Fibroblast of skin of scalp (primary cell): ENCODE measurements at places on chromosomes 7 and 10.
A peak's percentile ranks its signal among the peaks of the same experiment; 100 is the strongest.

- DNase-seq = no peak
Observed at GRCh38 chr10:111084366-111085255, 7.8 kb downstream of the ADRA2A start.

DNA sequence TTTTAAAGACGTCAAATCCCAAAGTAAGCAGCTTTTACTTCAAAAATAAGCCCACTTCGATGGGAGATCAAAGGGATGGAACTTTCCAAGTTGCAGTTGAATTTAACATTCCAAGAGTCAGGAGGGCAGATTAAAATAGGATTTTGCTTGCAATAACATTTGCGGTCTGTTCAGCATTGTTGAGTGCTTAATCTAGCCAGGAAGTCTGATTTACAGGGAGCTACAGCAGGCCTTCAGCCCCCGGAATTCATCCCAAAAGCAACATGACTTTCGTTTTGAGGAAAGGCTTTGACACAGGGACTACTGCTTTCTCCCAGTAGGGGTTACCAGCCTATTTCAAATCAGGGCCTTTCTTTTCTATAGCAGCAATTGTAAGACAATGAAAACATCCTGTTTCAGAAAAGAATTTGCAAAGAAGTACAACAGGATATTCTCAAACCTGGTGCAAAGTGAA is 279.6 kb upstream of the PITRM1 start:
- DNase-seq = peak; percentile 98

- DNase-seq = peak; percentile 17
Observed at GRCh38 chr10:88477343-88478085, 105.6 kb downstream of the RNLS start.

GRCh38 chr7:65225422-65226006 is 148.1 kb upstream of the ZNF92 start:
- DNase-seq = no peak

GRCh38 chr7:149868623-149869290 is 5.0 kb upstream of the ATP6V0E2 start:
- DNase-seq = no peak

- peak; percentile 67 for DNase-seq
Observed at GRCh38 chr7:134547397-134548054, 1.4 kb upstream of the AKR1B15 start.

- no peak for DNase-seq
Observed at GRCh38 chr10:73897693-73898092, 13.2 kb upstream of the PLAU start.

DNA sequence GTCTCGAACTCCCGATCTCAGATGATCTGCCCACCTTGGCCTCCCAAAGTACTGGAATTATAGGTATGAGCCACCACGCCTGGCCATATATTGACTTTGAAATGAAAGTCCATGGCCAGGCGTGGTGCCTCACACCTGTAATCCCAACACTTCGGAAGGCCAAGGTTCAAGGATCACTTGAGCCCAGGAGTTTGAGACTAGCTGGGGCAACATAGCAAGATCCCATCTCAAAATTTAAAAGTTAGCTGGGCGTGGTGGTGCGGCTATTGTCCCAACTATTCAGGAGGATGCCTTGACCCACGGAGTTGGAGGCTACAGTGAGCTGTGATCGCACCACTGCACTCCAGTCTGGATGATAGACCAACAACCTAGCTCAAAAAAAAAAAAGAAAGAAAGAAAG is 6.0 kb upstream of the CCZ1 start:
- DNase-seq = no peak

- no peak for DNase-seq
Observed at GRCh38 chr10:110793886-110794285, 77.8 kb upstream of the PDCD4 start.

- DNase-seq = no peak
Observed at GRCh38 chr7:26457696-26458327, 166.2 kb downstream of the SNX10 start.

DNA sequence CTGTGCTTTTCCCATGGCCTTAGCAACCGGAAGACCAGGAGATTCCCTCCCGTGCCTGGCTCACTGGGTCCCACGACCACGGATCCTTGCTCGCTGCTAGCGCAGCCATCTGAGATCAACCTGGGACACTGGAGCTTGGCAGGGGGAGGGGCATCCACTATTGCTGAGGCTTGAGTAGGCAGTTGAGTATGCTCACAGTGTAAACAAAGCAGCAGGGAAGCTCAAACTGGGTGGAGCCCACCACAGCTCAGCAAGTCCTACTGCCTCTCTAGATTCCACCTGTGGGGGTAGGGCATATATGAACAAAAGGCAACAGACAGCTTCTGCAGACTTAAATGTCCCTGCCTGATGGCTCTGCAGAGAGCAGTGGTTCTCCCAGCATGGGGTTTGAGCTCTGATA is 697.0 kb downstream of the SORCS1 start:
- no peak for DNase-seq

- DNase-seq = peak; percentile 2
Observed at GRCh38 chr7:84454174-84454959, 259.8 kb upstream of the SEMA3A start.

DNA sequence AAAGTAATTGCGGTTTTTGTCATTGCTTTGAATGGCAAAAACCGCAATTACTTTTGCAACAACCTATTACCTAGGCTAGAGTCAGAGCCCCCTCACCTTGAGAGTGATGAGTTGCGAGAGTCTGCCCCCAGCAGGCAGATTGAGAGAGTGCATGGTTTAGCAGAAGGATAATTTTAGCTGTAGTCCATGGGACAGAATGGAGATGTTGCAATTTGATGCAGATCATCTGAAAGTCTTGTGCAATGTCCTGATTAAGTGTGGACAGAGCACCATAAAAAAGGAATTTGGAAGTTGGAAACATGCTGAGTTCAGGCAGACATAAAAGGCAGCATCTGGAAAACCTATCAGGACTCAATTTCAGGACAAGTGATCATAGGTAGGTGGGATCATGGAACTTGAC is 48.7 kb downstream of the GPR141 start:
- no peak for DNase-seq

DNA sequence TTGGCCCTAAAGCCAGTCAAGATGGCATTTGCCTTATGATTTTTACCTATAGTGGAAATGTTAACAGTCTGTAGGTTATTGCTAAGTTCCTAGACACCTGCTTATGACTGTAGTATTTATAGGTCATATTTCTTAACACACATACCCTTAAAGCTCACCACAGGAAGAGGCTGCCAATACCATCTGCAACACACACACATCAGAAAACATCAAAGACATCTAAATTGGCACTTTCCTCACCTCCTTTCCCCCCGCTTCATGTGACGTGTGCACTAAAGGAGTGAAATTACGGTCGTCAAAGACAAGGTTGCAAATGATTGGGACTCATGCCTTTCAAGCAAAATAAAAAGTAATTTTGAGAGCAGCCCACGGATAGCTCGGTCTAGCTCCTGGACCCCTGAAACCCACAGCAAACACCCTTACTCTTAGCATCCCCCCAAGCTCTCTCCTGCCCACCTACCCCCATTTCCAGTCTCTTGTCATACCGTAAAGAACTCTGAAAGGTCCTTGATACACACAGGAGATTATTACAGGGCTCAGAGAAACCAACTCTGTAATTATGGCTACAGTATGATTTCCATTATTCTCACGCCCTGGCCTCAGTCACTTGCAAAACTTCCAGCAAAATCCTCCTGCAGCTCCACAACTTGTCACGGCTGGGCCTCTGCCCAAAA is 90.5 kb downstream of the PLXNA4 start:
- no peak for DNase-seq

DNA sequence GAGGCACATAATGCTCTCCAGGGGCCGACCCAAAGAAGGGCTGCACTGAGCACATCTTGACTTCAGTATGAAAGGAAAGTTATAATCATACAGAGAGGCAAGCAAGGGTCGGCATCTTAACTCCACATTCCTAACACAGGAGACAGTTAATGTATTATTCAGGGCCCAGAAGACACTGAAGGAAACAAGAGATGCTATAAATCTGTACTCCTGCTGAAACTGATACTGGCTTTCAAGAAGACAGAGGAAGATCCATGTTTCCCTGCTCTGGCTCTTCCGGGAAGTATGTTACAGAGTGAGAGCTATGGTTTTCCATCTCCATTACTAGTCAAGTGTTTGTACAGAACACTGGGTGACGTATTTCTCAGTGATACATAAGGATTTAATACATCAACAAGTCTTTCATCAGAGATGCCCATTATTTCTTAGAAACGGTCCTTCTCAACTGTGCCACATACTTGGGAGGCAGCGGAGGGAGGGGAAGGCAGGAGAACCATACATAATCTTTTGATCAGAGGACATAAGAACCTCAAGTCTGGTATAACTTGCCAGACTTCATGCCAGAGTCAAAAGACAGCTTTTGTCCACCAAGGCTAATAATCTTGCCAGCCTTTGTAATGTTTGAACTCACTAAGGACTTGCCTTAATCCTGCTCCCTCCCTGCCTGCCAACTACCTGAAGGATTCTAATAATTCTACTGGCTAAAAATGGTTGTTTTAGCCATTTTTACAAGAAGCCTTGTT is 58.1 kb downstream of the ENO4 start:
- DNase-seq = no peak

DNA sequence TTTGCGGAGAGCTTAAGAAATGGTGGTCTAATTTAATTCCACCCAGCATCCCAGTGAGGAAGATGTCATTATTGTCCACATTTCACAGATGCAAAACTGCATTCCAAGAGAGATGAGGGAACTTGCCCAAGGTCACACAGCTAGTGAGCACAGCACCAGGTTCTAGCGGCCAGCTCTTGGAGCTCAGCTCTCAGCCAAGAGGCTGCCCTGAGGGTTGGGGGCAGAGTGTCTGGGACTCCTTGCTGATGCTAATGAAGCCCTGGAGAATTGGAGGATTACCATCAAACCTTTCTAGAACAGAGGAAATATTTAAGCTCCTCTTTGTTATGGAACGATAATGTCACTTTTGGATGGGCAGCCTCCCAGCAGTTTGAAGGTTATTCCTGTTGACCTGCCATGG is 48.0 kb downstream of the PLPP4 start:
- no peak for DNase-seq

- DNase-seq = peak; percentile 66
Observed at GRCh38 chr7:69782917-69783684, 184.8 kb downstream of the AUTS2 start.

DNA sequence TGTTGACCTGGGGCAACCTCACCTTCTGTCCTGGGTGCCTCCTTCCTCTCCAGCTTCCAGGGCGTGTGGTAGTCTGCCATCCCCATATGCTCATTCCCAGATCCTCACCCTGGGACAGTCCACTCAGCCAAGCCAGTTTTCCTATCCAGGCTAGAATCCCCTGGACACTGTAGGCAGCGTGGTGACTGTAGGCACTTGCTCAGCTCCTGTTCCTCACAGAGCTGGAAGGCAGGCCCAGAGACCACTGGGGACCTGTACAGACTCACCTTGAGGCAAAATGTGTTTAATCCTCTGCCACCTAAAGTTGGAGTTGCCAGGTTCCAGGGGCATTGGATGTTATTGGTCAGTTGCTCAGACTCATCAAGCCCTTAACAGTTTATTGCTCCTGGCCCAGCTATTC is 2.4 kb upstream of the GRID1 start:
- no peak for DNase-seq

- no peak for DNase-seq
Observed at GRCh38 chr7:132154248-132154647, 422.0 kb downstream of the PLXNA4 start.

- DNase-seq = no peak
Observed at GRCh38 chr10:49349390-49349789, 46.5 kb downstream of the DRGX start.

DNA sequence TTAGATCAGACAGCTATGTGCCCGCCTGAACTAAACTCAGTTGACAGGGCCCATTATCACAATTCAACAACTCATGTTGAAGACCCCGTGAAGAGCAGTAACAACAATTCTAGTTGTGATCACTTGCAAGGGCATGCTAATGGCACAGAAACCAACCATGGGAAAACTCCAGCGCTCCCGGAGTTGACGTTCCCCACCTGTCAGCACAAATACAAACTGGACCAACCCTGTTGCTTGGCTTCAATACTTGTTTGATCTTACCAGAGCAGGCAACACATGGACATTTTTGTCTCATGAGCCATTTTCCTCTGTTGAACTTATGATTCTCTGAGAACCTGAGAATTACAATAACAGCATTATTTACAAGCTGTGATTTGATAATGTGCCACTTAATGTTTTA is 119.0 kb upstream of the LANCL2 start:
- DNase-seq = no peak

DNA sequence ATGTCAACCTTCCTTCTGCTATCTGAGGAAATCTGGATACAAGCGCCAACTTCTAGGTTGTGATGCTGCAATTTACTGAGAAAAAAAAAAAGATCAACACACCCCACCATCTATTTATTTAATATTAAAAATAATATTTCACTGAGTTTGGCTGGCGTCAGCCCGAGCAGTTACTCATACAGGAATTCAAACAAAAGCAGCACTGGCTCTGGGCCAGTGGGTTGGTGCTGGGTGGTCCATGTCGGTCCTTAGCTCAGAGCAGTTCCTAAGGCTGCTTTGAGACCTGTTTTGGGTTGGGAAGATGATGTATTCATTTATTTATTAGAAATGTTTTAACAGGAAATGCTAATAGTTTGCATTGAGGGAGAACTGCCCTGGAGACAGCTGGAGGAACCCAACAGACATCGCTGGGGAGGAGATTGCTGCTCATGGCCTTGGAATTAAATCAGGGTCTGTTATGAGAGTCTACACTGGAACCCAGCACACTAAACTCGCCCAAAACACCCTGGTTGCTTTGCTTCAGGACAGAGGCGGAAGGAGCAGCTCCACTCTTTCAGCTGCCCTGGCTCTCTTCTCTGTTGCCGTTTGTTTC is 36.3 kb upstream of the GOT1 start:
- DNase-seq = peak; percentile 9

DNA sequence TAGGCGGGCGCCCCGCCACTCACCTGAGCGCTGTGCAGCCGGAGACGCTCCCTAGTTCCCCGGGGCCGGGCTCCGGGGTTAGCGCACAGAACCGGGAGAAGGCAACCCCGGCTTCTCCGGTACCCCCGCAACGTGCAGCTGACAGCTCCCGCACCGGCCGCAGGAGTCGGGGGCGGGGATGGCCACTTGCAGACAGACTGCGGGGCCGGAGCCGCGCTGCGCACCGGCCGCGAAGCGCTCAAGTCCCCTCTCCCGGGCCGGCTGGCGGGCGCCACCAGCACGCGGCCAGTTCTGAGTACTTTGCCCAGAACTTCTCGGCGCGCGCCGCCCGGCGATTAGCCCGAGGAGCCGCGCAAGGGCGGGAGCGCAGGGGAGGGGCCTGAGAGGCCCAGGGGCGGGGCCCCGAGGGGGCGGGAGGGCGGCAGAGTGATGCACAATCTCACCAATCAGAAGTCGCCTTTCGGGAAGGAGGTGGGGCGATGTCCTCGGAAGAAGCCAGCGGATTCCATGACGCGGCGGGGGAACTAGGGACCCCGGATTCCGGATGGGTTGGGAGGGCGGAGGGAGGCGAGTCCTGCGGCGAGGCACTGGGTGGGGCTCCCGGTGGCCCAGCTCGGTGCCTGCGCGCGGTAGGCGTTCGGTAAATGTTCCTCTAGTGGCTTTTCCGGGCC is at the start of gene OSBPL3:
Gene OSBPL3, minus strand, starts transcription at position 316 of the 671 bp plus-strand sequence. CDS start 87,706 bp downstream, outside the sequence.
- DNase-seq = peak; percentile 96

GRCh38 chr7:28855538-28856217 is 102.5 kb downstream of the TRIL start:
- DNase-seq = peak; percentile 96
